Left kidney (tissue), 8 donors: ENCODE measurements at places on chromosomes 1 and 21. TPM values are rescaled to one million over a fixed set of nuclear protein-coding genes. Genes with fewer than 3 reads are reported as not detected.

GRCh38 chr21:21213297-21213696, 215.1 kb downstream of the NCAM2 start:
- DNase-seq, result no peak

- no peak for DNase-seq
These were observed 46.1 kb downstream of the CHAF1B start for GRCh38 chr21:36431252-36431651.

GRCh38 chr1:50231209-50231608, 122.5 kb downstream of the ELAVL4 start:
- DNase-seq, result no peak

- no peak for DNase-seq
These were observed 305.9 kb downstream of the BARHL2 start for GRCh38 chr1:90411185-90411584.

GRCh38 chr1:33866281-33866680, 2.4 kb downstream of the HMGB4 start:
- DNase-seq, result peak; percentile 47

GRCh38 chr1:116498789-116499628, 71.8 kb downstream of the CD58 start:
- DNase-seq, result peak; percentile 67

GRCh38 chr1:100164216-100164615, 13.8 kb downstream of the LRRC39 start:
- DNase-seq, result peak; percentile 3

GRCh38 chr21:15080526-15080925, 15.7 kb upstream of the NRIP1 start:
- DNase-seq, result no peak

- DNase-seq, result no peak
These were observed 3.7 kb upstream of the KIAA1614 start for GRCh38 chr1:180909005-180909414.

The SDC3 gene
- polyA plus RNA-seq, result 24.8 TPM

The C1orf141 gene
- 0.13 TPM for polyA plus RNA-seq

The EPS8L3 gene
- polyA plus RNA-seq, result 0.86 TPM

The SETDB1 gene
- 108 TPM for polyA plus RNA-seq

The KRTAP21-2 gene
- polyA plus RNA-seq, result not detected
